Thyroid gland (tissue), 4 donors: ENCODE measurements at places on chromosomes 16 and 17. TPM values are rescaled to one million over a fixed set of nuclear protein-coding genes. Genes with fewer than 3 reads are reported as not detected.
A peak's percentile ranks its signal among the peaks of the same experiment; 100 is the strongest.

- no peak for DNase-seq
These were observed 25.8 kb upstream of the IRF8 start for GRCh38 chr16:85873153-85873552.

DNA sequence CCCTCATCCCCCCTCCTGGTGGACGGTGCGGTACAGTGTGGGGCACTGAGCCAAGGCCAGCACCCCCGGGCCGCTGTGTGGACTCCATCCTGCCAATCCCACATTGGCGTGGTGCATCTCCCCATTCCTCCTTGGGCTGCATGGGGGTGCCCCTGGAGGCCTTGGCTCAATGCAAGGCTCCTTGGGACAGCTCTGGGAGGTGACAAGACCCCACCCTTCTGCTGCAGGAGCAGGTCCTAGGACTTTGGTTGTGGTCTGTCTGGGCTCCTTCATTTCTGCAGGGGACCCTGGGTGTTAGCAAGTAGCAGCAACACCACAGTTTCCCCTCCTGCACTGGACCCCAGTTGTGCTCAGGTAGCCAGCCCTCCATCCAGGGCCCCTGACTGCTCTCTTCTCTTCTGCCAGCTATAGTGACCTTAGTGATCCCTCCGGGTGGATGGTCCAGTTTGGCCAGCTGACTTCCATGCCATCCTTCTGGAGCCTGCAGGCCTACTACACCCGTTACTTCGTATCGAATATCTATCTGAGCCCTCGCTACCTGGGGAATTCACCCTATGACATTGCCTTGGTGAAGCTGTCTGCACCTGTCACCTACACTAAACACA, 1.3 kb downstream of the PRSS21 start:
- DNase-seq = no peak

DNA sequence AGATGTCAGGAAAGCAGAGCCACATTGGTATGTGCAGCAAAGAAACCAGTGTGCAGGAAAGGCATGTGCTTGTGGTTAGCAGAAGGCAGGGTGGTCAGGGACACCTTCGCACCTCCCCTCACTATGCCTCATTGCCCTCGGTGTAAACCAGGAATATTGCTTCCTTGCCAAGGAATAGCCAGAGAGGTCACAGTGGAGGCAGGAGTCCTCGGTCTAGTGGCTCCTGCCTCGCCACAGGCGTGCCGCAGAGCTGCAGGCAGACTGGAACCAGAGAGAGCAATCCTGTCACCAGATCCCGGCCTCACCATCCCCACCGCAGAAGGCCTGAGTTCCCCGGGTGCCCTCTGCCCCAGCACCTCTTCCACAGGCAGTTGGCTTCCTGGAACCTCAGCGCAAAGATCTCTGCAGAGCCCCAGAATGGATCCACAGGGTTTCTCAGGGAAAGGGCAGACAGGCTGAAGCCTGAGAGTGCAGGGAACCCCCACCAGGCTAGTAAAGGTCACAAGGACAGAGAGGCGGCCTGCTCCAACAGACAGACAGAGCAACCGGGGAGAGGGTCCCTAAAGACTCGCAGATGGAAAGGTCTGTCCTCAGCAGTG, 21.6 kb downstream of the CCDC182 start:
- DNase-seq = no peak

The CASKIN2 gene
- total RNA-seq = 87.2 TPM

The ORMDL3 gene
- 81.4 TPM for total RNA-seq

DNA sequence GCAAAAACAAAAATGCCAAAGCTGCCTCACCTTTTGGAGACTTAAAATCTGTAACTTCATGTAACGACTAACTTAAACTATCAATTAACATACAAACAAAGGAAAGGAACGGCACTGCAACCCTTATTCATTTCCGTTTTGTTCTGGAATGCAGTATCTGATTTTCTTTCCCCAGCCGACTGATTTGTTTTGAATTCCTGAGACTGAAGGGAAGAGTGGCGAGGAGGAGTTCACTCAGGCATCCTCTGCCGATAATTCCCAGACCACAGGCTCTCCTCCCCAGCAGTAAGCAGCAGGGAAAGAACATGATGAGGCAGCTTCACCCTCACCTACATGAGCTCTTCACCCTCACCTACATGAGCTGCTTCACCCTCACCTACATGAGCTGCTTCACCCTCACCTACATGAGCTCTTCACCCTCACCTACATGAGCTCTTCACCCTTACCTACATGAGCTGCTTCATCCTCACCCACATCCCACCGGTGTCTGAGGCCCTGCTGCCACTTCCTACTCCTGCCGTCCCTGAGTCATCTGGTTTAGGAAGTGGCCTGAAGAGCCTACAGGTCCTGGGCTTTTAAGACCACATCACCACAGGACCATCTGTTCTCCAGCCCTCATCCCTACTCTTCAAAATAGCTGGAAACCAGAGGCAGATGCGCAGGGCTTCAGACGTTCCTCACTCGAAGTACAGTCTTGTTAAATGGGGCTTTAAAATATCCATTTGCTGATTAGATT, 168.0 kb upstream of the RPH3AL start:
- DNase-seq = no peak

DNA sequence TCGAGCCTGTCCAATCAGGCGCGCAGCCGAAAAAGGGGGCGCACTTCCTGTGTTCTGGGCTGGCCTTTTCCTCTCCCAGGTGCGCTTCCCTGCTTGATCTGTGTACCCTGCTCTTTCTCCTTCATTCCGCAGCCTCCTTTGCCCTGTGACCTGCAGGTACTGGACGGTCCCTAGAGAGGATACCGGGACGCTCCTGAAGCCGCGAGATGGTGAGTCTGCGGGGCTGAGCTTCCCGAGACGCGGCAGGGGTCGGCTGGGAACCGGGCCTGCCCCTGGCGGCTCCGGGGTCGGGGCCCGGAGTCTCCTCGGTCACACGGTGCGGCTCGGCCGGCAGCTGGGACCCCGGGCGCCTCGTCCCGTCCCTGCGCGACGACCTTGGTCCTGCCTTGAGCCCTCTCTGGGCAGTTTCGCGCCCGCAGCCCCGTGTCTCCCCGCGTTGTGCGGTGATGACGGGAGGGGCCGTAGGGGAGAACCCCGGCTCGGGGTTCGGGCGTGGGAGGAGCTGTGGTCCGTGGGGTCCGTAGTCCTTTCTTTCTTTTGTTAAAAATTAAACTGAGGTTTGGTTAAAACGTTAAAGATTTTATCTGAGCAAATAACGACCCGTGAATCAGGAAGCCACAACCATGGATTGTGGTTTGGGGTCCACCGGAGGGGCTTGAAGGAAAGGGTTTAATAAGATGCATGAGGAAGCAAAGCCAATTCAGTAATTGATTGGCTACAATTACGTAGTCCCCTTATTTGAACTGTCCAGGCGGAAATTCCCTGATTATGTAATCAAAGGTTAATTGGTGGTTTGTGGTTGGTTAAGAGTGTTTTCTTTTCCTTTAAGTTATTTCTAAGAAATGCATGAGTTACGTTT, 172.8 kb upstream of the ZNF267 start:
- peak; percentile 97 for DNase-seq

- DNase-seq = no peak
These were observed 2.9 kb downstream of the CCL2 start for GRCh38 chr17:34257986-34258326.

DNA sequence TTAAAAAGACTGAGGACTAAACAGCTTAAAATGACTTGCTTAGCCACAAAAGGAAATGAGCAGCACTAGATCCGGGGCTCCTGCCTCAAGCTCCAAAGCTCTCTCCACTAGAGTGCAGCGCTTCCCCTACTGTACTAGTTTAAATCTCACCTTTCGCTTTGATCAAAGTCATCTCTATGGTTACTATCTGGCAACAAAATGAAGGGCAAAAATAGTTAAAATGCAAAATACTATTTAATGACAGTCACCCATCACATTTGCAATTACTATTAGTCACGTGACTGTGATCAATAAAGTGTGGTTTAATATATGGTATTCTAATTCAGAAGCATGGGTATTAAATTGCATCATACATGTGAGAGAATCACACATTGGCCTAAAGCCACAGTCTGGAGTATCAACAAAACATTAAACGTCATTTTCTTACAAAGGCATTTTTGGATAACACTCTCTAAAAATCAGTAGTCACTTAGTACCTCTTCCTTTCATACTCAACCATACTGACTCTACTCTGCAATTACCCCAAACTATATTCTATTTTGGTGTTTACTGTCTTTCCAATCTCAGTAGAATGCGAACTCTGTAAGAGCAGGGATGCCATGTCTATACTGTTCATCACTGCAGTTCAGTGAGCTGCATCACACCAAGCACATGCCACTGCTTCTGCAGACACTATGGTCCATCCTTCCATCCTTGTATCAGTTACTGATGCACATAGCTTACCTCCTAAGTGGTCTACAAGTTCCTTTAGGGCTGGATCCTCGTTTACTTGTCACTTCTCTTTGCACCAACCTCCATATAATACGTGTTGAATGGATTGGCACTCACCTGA, 6.2 kb downstream of the PSMD12 start:
- no peak for DNase-seq

The PPY gene
- not detected for total RNA-seq

The ZNF750 gene
- total RNA-seq = 6.0 TPM

The NME2 gene
- 486 TPM for total RNA-seq

- DNase-seq = peak; percentile 79
These were observed 47.1 kb upstream of the CLEC19A start for GRCh38 chr16:19238406-19238805.

DNA sequence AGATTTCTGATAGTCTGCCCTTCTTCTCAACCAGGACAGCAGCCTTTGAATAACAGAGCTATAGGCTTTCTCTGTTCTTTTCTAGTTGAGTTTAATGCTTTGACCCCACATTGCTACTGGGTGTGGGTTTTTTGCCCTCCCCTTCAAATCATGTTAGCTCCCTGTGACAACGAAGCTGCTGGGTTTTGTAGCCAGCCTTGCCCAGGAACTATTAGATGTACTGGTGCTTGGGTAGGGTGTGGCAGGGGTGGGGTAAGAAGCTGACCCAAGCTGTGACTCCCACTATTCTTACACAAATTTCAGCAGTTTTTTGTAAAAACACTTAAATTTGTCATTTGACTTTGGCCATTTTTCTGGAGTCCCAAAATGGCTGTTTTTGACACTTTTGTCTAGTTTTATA, 69.7 kb downstream of the NLK start:
- no peak for DNase-seq

DNA sequence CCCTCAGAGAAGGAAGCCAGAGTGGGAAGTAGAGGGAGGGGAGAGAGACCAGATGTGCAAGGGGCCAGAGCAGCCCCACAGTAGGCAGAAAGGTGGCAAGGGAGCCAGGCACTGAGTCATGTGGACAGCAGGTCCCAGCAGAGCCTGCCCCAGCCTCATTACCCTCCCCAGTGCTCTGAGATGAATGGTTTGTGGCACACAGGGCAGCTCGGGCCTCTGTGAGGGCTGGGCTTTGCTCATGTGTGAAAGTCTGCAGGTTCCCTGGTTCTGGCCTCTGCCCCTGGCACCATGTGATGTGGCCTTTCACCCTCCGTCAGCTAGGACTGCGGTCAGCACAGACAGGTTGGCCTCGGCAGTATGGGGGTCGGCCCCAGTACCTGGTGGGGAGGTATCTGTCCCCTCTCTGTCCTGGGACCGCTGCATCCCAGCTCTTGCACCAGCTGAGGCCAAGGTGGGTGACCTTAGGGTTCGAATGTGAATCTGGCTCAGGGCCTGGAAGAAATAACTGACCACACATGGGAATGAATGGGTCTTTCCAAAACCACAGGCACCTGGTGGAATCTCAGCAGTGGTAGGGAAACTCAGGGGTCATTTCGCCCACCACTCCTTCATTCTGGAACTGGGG, 8.9 kb downstream of the LRRC75A start:
- DNase-seq = no peak

- no peak for DNase-seq
These were observed 1.5 kb downstream of the MAP1LC3B start for GRCh38 chr16:87393680-87394055.

DNA sequence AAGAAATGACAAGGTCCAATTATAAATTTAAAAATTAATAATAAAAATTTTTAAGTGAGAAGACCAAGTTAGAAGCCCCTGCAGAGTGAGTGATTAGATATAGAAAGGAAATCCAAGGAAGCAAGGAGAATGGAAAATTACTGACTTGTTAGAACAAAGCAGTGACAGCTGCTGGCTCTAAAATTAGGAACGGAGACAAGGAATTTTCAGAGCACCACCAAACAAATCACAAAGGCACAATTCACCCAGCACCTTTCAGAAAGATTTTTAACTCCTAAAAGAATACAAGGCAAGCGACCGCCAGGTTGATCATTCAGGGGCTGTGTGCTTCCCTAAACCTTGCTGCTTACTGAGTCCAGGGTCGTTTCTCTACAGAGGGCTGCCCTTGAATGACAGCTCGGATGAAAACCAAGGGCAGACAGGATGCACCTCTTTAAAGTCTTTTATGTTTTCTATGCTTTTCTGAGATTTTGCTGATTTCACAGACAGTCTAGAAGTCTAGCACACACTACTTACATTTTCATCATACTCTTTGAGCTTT, 45.4 kb upstream of the GINS3 start:
- DNase-seq = no peak

- no peak for DNase-seq
These were observed 9.0 kb upstream of the CD300C start for GRCh38 chr17:74554909-74555308.

GRCh38 chr16:30052671-30053372, 12.7 kb upstream of the ALDOA start:
- peak; percentile 93 for DNase-seq

GRCh38 chr17:82018152-82018988, 4.3 kb downstream of the CENPX start:
- DNase-seq = no peak

GRCh38 chr17:41982026-41982760, 15.6 kb downstream of the CNP start:
- DNase-seq = no peak

The HCRT gene
- not detected for total RNA-seq

- no peak for DNase-seq
These were observed 18.6 kb downstream of the SNN start for GRCh38 chr16:11686713-11687380.

DNA sequence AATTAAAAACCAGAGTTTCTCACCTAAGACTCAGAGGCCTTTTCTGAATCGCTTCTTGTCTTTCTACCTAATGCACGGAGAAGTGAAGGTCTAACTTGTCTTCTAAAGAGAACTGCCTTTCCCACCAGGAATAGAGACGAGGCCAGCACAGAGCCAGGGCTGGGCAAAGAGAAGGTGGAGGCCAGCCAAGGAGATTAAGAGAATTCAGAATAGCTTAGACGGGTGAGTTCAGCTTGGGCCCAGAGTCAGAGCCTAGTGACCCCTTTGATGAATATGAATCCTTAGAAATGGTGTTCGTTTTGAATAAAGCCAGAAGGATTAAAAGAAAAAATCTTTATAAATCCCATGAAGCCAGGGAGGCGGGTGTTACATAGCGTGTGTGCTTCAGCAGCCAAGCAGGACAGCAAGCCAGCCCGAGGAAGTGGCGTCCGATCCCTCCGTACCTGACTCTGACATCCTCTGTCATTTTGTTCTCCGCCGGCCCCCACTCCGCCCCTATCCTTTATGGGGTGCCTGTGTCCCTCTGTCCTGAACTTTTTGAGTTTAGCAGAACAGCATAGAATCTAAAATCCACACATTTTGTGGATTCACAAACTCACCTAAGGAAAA, 7.4 kb downstream of the GSG1L2 start:
- DNase-seq = no peak

The CHRNE gene
- total RNA-seq = 0.29 TPM

The GLP2R gene
- 3.3 TPM for total RNA-seq

The CDK5R1 gene
- total RNA-seq = 0.78 TPM

GRCh38 chr17:39400547-39401411, 647 bp downstream of the FBXL20 start:
- no peak for DNase-seq
